ENCODE measurements at places on chromosomes 7 and 10. TPM values are rescaled to one million over a fixed set of nuclear protein-coding genes. Genes with fewer than 3 reads are reported as not detected.

GRCh38 chr10:106311590-106311989 lies 852.9 kb downstream of the SORCS1 start:
- DNase-seq = no peak

DNA sequence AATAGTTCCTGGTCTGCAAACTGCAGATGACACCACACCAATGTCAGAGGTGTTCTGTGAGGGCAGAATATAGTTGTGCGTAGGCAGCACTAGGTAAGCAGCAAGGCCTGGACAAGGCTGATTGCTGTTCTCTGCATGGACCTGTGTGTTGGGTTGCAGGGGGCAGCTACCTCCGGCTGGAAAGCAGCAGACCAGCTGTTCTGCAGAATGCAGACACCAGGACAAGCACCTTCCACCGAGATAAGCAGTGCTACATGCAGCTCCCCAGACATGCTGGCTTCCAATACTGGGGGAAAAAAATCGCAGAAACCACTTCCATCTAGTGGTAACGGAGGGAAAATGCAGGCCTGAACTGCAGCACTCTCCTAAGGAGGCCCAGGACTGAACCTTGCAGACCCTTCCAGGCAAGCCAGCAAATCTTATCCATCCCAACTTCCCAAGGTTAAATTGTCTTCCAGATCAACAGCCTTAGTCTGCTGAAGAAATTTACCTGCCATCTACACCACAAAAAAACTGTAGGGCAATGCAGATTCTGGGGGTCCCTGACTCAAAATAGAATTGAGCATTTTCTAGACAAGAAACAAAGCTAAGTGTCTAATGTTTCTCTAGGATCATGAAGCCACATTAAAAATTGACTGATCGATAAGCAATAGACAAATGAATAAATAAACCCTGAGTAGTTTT lies 50.5 kb upstream of the COBL start:
- DNase-seq = peak; percentile 18

- DNase-seq = no peak
These were observed 212.5 kb downstream of the ADAM12 start for GRCh38 chr10:126175641-126176262.

- no peak for DNase-seq
These were observed 410.0 kb downstream of the HTR7 start for GRCh38 chr10:90447831-90448230.

DNA sequence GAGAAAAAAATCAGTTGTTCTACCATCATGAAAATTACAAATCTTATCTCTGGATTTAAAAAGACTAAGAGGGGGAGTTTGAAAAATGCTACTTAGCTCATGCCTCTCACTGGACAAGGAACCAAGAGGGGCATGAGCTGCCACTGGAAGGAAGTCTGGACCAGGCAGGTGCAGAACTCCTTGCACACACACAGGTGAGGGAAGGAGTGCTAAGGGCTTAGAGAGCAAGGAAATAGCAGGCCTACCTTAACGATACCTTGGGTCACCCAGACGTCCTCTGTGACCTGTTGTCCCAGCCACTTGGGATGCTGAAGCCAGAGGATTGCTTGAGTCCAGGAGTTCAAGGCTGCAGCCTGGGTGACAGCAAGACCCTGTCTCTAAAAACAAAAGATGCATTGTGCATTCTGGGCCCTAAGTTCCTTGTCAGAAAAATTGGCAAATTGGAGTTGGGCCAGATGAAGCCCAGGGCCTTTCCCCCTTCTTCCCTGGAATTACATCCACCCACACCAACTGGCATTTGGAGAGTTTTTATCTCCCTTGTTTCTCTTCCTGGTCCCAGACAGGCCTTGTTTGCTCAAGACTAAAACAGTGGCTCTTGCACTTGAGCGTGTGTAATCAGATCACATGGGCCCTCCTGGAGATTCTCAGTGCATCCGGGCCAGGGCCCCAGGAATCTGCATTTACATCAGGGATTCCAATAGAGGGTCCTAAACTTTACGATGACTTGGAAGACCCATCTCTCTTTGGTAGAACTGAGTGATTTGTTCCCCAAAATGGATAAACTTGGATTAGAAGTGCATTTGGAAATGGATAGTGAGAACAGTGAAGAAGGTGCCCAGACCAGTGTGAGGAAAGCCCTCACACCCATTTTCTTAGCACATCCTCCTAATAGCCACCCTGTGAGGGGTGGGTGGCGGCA lies 3.0 kb downstream of the DDIT4 start:
- no peak for DNase-seq

TMEM273 gene
- 12.5 TPM for total RNA-seq

All from activated CD4-positive, alpha-beta T cell treated with anti-CD3 and anti-CD28 coated beads, Interleukin-2, amount 10 ng/mL, durations not matched to agents 7 days and 5 days (primary cell).